ENCODE measurements at places on chromosomes 16 and 17. TPM values are rescaled to one million over a fixed set of nuclear protein-coding genes. Genes with fewer than 3 reads are reported as not detected.

ITGA2B gene
- 1.4 TPM for total RNA-seq

ELMO3 gene
- total RNA-seq, result 1.3 TPM

OR3A1 gene
- total RNA-seq, result not detected

DBNDD1 gene
- 61.2 TPM for total RNA-seq

RMI2 gene
- total RNA-seq, result 33.9 TPM

ZNF597 gene
- total RNA-seq, result 1.2 TPM

TNFRSF17 gene
- not detected for total RNA-seq

SLC16A3 gene
- total RNA-seq, result 102 TPM
